ENCODE measurements at places on chromosomes 13 and 19.

- no peak for DNase-seq
Observed at GRCh38 chr13:111915104-111915551, 151.8 kb upstream of the SOX1 start.

- no peak for DNase-seq
Observed at GRCh38 chr19:38073841-38074685, 150.0 kb downstream of the DPF1 start.

DNA sequence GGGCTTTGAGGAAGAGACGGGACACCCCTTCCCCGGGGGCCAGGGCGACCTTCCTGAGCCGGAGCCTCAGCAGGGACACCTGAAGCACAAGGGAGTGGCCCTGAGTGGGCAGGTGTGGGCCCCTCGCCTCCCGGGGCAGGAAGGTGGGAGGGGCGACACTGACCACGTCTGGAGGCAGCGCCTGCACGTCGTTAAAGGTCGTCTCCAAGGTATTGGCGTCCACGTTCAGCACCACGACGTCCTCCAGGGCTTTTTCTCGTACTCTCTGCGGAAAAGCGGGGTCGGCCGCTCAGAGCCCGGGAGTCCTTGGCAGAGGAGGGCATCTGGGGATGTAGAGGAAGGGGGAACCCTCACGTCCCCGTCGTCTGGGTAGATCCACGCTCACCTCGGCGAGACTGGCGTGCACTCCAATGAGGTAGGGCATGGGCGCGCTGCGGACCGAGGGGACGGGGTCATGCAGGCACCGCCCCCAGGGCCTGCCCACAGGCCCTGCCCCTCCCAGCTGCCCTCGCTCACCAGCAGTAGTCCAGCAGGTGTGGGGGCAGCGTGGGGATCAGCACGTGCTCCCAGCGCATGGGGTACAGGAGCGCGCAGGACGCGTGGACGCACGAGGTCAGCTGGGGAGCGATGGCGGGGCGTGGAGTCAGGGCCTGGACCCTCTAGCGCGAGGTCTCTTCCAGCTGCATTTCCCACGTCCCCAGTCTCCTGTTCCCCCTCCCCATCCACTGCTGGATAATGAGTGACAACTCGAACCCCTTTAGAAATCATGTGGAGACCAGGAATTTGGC lies 6.1 kb downstream of the DENND1C start:
- DNase-seq, result no peak

GRCh38 chr13:79051472-79051871 lies 354.6 kb downstream of the RBM26 start:
- DNase-seq, result no peak

GRCh38 chr13:31207661-31208552 lies 8.1 kb downstream of the B3GLCT start:
- no peak for DNase-seq

- DNase-seq, result no peak
Observed at GRCh38 chr19:54137699-54138488, at the start of gene CNOT3. Gene CNOT3, plus strand, starts transcription at chr19:54137762. Its CDS starts 5,217 bp downstream, at chr19:54142979.

DNA sequence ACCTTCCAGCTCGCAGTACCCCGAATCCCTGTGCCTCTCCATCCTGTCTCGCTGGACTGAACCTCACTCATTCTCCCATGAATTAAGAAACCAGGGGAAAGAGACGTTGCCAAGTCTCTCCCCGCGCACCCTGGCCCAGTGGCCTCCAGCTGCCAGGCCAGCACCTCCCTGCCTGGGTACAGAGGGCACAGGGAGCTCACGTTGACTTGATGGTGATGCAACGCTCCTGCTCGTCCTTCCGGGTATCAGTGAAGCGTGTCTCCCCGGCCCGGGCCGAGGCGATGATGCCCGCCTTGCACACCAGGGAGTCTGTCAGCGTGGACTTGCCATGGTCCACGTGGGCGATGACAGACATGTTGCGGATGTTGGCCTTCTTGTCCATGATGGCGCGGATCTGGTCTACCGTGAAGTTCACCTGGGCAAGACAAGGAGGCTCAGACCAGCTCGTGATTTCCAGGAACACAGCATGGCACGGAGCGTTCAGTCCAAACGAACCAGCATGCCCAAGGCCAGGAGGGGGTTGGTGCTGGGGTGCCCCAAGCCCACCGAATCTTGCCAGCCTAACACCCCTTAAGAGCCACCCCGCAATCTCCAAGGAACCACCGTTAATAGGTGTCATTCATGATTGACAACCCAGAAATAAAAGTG lies 1.2 kb downstream of the EEF2 start:
- DNase-seq, result no peak

- no peak for DNase-seq
Observed at GRCh38 chr19:768424-768823, 17.5 kb downstream of the MISP start.

GRCh38 chr13:80235166-80235966 lies 105.6 kb downstream of the SPRY2 start:
- DNase-seq, result no peak

DNA sequence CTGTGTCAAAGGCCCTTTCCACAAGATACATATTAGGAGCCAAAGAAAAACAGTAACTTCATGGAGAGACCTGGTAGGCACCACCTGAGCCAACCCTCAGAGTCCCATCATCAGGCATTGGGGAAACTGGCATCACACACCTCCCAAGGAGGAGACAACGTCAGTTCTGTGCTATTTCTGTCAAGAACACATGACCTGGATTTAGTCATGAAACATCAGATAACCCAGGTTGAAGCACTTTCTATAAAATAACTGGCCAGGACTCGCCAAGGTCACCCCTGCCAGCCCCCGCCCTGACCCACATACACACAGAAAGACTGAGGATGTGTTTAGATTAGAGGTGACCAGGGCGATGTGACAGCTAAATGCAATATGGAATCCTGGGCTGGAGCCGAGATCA lies 35.6 kb downstream of the COL4A1 start:
- DNase-seq, result no peak

DNA sequence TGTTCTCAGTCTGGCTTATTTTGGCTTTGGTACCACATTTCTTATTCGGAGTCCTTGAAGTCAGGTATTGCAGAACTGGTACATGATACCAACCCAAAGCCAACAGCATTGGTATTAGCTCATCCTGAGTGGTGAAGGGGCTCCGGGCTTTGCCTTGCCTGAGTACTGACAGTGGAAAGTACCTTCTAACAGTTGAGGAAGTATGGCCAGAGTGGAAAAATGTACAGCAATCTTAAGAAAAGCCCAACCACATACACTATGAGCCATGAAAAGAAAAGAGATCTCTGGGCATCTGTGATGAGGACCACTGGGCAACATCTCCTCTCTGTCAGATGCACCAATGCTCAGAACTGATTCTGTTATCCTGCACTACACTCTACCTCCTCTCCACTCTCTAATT lies 8.3 kb downstream of the LCP1 start:
- no peak for DNase-seq

Measured in stimulated activated CD8-positive, alpha-beta memory T cell treated with anti-CD3 and anti-CD28 coated beads, Interleukin-7, amount 100 ng/mL, for 1 hour (primary cell).